Pancreas (tissue), 10 donors: ENCODE measurements at places on chromosomes 1 and 21.
A peak's percentile ranks its signal among the peaks of the same experiment; 100 is the strongest.

- DNase-seq, result no peak
Measured at GRCh38 chr1:216261631-216262030, 161.6 kb downstream of the USH2A start.

- DNase-seq, result no peak
Measured at GRCh38 chr1:113275691-113276090, 114.6 kb upstream of the MAGI3 start.

DNA sequence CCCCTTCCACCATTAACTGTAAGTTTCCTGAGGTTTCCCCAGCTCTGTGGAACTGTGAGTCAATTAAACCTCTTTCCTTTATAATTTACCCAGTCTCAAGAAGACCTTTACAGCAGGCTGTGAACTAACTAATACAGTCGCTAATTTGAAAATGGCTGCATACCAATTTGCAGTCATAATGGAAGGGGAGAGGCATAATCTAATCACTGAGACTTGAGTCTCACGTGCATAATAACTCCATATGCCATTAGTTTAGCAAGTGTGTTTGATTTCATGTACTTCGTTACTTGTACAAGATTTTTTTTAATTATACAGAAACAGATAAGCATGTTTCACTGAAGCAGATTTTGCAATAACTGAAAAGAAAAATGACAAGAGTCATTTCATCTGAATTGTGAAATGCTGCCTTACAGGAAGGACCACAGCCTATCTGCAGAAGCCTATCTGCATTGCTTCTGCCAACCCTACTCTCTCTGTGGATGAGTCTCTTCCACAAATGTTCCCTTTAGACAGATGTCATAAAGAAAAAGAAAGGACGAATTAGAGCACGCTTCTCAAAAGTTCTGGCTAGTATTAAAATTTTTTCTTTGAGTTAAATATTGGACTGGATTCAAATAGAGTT lies 99.1 kb downstream of the PTGER3 start:
- no peak for DNase-seq

- no peak for DNase-seq
Measured at GRCh38 chr1:15249081-15249480, 2.1 kb downstream of the FHAD1 start.

GRCh38 chr21:37463083-37463801 lies 96.7 kb downstream of the DYRK1A start:
- DNase-seq, result no peak

- DNase-seq, result no peak
Measured at GRCh38 chr1:230430499-230430898, 4.4 kb upstream of the PGBD5 start.

DNA sequence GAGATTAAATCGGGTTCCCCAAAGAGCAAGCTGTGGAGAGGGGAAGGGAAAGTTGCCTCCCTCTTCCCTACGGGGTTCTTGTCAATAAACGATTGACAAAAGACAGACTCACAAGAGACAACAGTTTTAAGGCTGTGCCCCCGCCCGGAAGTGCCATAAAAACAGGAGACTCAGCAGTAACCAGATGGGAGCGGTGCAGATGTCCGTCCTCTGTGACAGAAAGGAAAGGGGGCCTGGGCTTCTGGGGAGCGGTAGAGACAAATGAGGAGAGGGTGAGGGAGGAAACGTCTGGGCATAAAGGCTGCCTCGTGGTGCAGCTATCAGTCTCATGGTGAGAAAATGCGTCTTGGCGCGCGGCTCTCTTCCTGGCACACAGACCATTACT lies 5.9 kb downstream of the TP73 start:
- no peak for DNase-seq

GRCh38 chr1:171438441-171438840 lies 46.9 kb upstream of the PRRC2C start:
- peak; percentile 15 for DNase-seq

GRCh38 chr1:37169743-37170275 lies 135.5 kb upstream of the GRIK3 start:
- no peak for DNase-seq

DNA sequence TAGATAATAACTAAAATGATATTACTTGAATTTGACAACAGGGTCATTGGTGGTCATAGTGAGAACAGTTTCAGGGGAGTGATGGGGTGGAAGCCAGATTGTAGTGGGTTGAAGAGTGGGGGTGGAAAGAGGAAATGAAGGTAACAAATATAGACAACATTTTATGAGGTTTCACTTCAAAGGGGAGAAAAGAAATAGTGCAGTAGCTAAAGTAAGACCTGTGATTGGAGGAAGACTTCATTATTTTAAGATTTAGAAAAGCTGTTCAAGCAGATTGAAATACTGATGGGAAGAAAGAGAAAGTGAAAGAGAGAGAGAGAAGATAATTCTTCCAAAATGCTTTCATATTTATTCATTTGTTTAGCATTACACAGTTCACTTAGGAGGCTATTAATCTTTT lies 52.0 kb upstream of the KCNA3 start:
- DNase-seq, result no peak

- no peak for DNase-seq
Measured at GRCh38 chr1:225467193-225468020, 39.6 kb upstream of the LBR start.

- no peak for DNase-seq
Measured at GRCh38 chr1:150321826-150322166, 463 bp downstream of the PRPF3 start.

- no peak for DNase-seq
Measured at GRCh38 chr1:19203440-19203839, 6.6 kb downstream of the UBR4 start.

DNA sequence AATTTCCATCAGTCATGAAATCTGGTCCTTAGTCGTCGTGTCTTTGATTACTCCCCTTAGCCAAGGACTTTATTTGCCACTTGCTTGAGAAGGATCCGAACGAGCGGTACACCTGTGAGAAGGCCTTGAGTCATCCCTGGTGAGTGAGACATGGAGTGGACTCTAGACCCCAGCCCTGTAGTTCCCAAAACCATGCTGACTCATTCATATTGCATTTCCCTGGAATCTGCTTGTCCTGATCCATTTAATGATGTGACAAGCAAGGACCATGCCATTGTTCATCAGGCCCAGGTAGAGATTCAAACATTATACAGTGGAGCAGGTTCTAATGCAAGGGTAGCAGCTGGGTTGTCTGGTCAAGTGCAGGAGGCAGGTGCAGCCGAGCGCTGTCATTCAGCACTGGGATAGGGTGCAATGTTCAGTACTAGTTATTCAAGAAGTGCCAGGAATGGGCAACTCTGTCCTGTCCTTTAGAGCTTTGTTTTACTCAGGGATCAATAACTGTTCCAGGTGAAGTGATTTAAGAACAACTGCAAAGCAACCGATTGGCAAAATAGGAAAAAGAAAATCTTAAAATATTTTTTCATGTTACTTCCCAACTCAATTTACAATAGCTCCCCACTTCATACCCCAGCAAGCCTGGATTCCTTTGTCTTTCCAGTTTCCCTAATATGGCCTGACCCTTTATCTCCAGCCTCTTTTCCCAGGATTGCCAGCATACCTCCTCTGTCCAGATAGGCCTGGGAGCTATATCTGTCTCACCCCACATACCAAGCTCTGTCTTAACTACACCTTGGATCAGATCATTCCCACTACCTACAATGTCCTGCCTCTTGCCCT lies 26.5 kb downstream of the CAMK1G start:
- no peak for DNase-seq

GRCh38 chr1:156658945-156659574 lies 17.1 kb downstream of the BCAN start:
- no peak for DNase-seq

DNA sequence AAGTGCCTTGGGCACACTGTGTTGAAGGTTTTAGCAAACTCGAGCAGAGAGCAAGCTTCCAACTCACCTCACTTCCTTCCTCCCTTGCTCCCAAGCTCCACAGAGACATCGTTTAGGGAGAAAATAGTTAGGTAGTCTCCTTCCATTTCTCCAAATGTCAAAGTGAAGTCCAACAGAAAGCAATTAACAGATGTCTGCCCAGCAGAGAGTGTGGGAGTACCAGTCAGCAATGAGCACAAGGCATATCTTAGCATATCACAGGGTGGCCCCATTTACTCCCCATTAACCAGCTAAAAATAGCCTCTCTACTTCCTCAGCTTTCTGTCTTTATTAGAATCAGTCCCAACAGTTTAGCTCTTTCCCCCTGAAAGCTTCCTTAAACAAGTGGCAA lies 334.2 kb upstream of the CAMK1G start:
- DNase-seq, result no peak

DNA sequence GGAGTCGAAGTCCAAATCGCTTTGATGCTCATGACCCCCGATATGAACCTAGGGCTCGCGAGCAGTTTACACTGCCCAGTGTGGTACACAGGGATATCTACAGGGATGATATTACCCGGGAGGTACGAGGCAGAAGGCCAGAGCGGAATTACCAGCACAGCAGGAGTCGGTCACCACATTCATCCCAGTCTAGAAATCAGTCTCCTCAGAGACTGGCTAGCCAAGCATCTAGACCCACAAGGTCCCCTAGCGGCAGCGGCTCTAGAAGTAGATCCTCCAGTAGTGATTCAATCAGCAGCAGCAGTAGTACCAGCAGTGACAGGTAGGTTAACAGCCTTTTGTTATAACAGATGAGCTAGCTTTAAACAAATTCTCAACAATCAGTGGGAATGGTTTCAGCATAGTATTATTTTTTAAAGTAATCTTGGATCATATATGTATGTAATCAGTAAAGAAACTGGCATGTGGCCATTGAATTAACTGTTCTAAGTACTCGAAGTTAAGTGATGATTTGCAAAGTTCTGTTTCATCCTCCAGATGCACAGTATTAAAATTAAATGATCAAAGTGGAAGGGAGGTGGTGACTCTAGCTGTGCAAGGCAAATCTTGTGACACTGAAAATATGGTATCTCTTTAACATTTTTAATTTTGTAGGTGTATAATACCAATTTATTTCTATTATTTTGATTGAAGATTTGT lies 29.0 kb downstream of the SPEN start:
- no peak for DNase-seq

DNA sequence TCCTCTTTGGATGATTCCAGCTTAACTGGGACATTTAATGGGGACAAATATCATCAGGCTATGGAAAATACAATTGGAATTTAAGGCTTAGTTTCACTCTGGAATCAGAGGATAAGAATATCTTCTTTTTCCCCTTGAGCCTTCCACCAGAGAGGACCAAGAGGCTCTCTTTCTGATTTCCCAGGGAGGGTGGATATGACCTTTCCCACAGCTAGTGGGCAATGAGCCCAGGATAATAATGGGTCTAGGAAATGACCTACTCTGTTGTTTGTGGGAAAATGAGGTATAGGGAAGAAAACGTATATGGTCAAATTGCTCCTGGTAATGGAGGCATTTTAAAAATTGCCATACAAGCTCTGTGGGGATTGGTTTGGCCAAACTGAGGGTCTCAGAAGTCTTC lies 1.9 kb downstream of the OR6Y1 start:
- DNase-seq, result no peak

- no peak for DNase-seq
Measured at GRCh38 chr1:195241066-195241465, 1367.2 kb downstream of the KCNT2 start.
